ENCODE measurements at places on chromosomes 3 and 15.

GRCh38 chr15:89662893-89663626, 7.8 kb upstream of the KIF7 start:
- no peak for DNase-seq

GRCh38 chr3:134423153-134423552, 48.9 kb upstream of the AMOTL2 start:
- DNase-seq, result peak; percentile 36

DNA sequence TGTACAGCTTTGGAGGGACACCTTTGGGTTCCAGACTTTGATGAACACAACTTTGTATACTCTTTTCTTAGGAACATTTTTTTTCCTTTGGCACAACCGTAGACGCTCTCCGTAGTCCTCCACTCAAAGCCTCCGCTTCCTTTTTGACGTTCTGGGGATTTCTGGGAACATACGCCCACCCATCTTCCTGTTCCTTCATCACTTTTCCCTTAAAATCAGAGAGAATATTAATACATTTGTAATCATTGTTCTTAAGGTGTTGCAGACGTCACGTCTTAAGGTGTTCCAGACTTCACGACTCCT, 405 bp upstream of the SPG21 start:
- no peak for DNase-seq

DNA sequence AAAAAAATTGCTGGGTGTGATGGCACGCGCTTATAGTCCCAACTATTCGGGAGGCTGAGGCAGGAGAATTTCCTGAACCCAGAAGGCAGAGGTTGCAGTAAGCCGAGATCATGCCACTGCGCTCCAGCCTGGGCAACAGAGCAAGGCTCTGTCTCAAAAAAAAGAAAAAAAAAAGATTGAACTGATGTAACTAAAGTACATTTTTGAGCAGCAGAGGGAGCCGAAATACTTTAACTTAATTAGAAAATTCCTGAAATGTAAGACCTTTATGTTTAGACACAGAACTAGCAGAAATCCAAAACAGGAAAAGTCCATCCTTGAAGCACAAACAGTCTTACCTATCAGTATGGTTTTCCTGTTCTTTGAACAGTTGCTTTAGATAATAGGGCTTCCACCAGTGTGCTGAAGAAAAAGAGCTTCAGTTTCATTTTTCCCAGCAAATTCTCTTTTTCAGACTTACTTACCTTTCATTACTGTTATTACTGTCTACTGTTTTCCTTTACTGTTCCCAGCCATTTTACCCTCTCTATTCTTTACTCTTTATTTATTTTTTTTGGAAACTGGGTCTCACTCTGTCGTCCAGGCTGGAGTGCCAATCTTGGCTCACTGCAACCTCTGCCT, 33.4 kb upstream of the ZNF609 start:
- DNase-seq, result peak; percentile 4

- no peak for DNase-seq
Measured at GRCh38 chr15:81882504-81882903, 163.3 kb downstream of the MEX3B start.

DNA sequence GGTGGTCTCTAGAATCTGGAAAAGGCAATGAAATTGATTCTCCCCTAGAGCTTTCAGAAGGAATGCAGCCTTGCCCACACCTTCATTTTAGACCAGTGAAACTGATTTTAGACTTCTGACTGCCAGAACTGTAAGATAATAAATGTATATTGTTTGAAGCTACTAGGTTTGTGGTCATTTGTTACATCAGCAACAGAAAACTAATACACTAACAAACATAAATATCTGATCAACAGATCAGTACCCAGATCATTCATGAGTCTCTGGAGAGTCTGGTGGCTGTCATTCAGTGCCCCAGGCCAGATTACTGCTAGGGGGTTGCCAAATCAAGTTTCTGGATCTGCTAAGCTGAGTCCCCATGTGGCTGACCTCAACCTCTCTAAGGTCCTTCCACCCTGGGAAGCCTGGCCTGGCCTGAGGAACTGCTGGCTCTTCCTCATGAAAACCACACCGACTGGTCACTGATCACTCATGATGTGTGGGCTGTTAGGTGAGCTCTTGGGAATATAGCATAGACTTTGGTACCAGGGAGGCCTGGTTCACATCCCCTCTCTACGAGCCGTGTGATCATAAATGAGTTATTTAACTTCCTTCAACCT, 11.1 kb upstream of the LACTB start:
- DNase-seq, result no peak
